ENCODE measurements at places on chromosomes 5 and 9.

GRCh38 chr5:140130949-140131733 lies 5.4 kb downstream of the IGIP start:
- H3K27me3 ChIP-seq = peaks cover 8% of the 10 kb centered on the region
- H3K4me1 ChIP-seq = no peaks in the 10 kb centered on the region
- no peak overlapping the region for H3K4me3 ChIP-seq
- no peak for DNase-seq
- H3K27ac ChIP-seq = no peak overlapping the region

DNA sequence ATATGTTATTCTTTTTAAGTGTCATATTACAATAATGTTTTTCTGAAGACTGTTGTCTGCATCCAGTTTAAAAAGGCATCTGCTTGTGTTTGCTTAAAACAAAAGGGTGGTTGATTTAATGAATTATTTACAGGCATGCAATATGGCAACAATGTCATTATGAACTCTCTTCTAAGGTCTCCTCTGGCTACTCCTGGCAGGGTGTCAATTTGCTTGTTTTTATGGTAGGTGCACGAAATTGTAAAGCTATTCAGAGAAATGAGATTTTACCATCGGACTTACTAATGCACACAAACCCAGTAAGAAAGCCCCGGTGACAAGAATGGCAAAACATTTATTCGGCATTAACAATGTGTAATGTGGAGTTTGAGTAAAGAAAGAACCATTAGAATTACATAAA lies 539.8 kb upstream of the ZNF608 start:
- H3K27me3 ChIP-seq = no peaks in the 10 kb centered on the region
- H3K4me1 ChIP-seq = peaks cover 17% of the 10 kb centered on the region
- DNase-seq = no peak
- no peak overlapping the region for H3K27ac ChIP-seq
- no peaks in the 10 kb centered on the region for H3K36me3 ChIP-seq
- no peak overlapping the region for H3K4me3 ChIP-seq

- peaks cover 65% of the 10 kb centered on the region for H3K27me3 ChIP-seq
- H3K4me3 ChIP-seq = no peak overlapping the region
- no peak overlapping the region for H3K27ac ChIP-seq
- peaks cover 12% of the 10 kb centered on the region for H3K4me1 ChIP-seq
- DNase-seq = no peak
These were observed 4.8 kb downstream of the RASGRF2 start for GRCh38 chr5:80964919-80965318.

GRCh38 chr5:20360263-20360662 lies 372.3 kb upstream of the CDH18 start:
- H3K4me3 ChIP-seq = no peak overlapping the region
- no peaks in the 10 kb centered on the region for H3K27me3 ChIP-seq
- no peak overlapping the region for H3K27ac ChIP-seq
- DNase-seq = no peak
- no peaks in the 10 kb centered on the region for H3K36me3 ChIP-seq

GRCh38 chr5:36417221-36417620 lies 115.5 kb upstream of the RANBP3L start:
- no peak for DNase-seq
- no peak overlapping the region for H3K4me3 ChIP-seq
- H3K36me3 ChIP-seq = no peaks in the 10 kb centered on the region
- no peaks in the 10 kb centered on the region for H3K4me1 ChIP-seq
- no peak overlapping the region for H3K27ac ChIP-seq

DNA sequence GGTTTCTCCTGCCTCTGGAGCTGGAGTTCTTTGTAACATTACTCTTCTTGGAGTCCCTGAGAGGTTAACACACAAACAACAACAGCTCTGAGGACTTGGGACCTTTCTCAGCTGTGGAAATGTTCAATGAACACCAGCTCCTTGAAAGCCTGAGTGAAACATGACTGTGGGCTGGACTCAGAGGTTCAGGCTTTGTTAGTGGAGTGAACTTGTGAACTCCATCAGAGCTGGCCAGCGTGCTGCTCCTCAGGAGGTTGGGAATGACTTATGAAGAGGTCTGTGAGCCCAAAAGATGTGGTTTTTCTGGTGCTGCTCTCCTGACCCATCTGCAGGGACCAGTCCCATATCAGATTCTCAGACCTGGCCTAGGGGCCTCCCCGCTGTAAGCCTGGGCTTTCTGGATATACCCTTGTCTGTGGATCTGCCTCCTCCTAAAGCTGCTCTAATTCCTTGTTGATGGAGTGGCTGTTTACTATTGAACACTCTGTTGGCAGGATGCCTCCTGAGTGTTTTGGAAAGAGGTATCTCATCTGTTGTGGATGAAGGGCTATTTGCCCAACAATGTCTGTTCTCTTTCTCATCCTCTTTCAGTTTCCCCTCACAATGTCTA lies 170.0 kb upstream of the GDNF start:
- H3K4me1 ChIP-seq = no peaks in the 10 kb centered on the region
- H3K27me3 ChIP-seq = peaks cover 6% of the 10 kb centered on the region
- no peak overlapping the region for H3K4me3 ChIP-seq
- H3K27ac ChIP-seq = no peak overlapping the region
- no peaks in the 10 kb centered on the region for H3K36me3 ChIP-seq

DNA sequence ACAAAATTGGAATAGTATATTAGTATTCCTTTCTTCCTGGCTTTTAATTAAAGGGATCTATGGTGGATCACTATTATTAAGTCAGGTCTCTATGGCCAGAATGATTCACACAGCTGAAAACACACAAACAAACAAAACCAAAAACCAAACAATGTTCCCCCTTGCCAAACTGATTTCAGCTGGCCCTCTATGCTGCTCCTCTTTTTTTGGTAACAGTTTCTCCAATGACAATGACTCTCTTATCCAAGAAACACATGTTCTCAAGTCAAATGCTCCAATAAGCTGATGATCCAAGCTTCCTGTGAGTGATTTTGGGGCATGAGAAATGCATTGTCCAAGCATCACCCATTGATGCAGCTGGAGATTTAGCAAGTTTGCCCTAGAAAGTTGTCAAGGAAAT lies 193.4 kb upstream of the TUT7 start:
- H3K4me1 ChIP-seq = peaks cover 28% of the 10 kb centered on the region
- no peaks in the 10 kb centered on the region for H3K36me3 ChIP-seq
- peak overlapping the region; percentile 92 for H3K27ac ChIP-seq
- no peak overlapping the region for H3K4me3 ChIP-seq
- H3K27me3 ChIP-seq = no peaks in the 10 kb centered on the region

GRCh38 chr5:125049721-125050702 lies 303.6 kb upstream of the ZNF608 start:
- H3K36me3 ChIP-seq = peaks cover 7% of the 10 kb centered on the region
- no peak for DNase-seq
- peaks cover 43% of the 10 kb centered on the region for H3K4me1 ChIP-seq
- H3K27ac ChIP-seq = no peak overlapping the region

- H3K27me3 ChIP-seq = no peaks in the 10 kb centered on the region
- no peaks in the 10 kb centered on the region for H3K36me3 ChIP-seq
- no peak for DNase-seq
- peaks cover 9% of the 10 kb centered on the region for H3K4me1 ChIP-seq
These were observed 128.1 kb upstream of the LMX1B start for GRCh38 chr9:126485662-126486061.

GRCh38 chr9:137388589-137389427 lies 34.2 kb downstream of the EXD3 start:
- no peaks in the 10 kb centered on the region for H3K36me3 ChIP-seq
- no peaks in the 10 kb centered on the region for H3K27me3 ChIP-seq
- peaks cover 12% of the 10 kb centered on the region for H3K4me1 ChIP-seq
- no peak overlapping the region for H3K4me3 ChIP-seq

GRCh38 chr5:157747766-157748700 lies 4.5 kb downstream of the LSM11 start:
- H3K36me3 ChIP-seq = peaks cover 2% of the 10 kb centered on the region
- DNase-seq = no peak
- no peak overlapping the region for H3K27ac ChIP-seq
- H3K4me1 ChIP-seq = peaks cover 29% of the 10 kb centered on the region

DNA sequence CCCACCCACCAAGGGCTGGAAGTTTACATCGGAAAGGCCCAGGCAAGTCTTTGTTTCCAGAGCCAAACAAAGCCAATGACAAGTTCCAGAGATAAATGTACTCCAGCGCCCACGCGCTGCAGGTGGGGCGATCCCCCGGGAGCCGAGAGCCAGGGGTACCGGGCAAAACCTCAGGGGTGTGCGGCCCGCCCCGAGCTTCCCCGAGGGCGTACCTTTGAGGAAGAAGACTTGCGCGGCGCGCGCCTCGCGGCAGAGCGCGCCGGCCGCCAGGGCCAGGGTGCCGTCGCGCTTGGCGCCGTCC lies 671 bp downstream of the DUSP1 start:
- DNase-seq = no peak
- peaks cover 4% of the 10 kb centered on the region for H3K27me3 ChIP-seq
- H3K4me3 ChIP-seq = peak overlapping the region; percentile 98
- peak overlapping the region; percentile 99 for H3K27ac ChIP-seq
- peaks cover 3% of the 10 kb centered on the region for H3K36me3 ChIP-seq
- H3K4me1 ChIP-seq = peaks cover 56% of the 10 kb centered on the region

DNA sequence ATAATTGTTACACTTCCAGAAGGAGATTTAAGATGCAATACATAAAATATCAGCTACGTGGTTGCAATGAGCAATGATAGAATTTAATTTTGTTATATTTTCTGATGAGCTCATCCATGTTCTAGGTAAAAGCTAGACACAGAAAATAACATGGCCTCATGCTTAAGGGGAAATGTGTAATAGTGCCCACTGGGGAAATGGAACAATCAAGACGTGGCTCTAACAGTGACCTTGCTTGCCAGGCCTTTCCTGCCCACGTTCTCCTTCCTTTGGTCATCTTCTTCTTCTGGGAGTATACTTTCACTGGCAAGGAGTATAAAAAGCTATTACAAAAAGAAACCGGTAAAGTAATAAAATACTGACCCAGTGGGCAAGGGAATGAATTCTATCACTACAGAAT lies 116.2 kb upstream of the TMEM161B start:
- DNase-seq = no peak
- no peak overlapping the region for H3K27ac ChIP-seq
- no peak overlapping the region for H3K4me3 ChIP-seq

GRCh38 chr5:154084062-154084639 lies 45.4 kb downstream of the MFAP3 start:
- no peak overlapping the region for H3K4me3 ChIP-seq
- H3K36me3 ChIP-seq = no peaks in the 10 kb centered on the region
- H3K27me3 ChIP-seq = no peaks in the 10 kb centered on the region
- no peak overlapping the region for H3K27ac ChIP-seq
- peaks cover 14% of the 10 kb centered on the region for H3K4me1 ChIP-seq
- DNase-seq = no peak

- no peaks in the 10 kb centered on the region for H3K36me3 ChIP-seq
- H3K4me3 ChIP-seq = peak overlapping the region; percentile 78
- DNase-seq = no peak
- H3K27me3 ChIP-seq = peaks cover 3% of the 10 kb centered on the region
- no peak overlapping the region for H3K27ac ChIP-seq
- H3K4me1 ChIP-seq = peaks cover 21% of the 10 kb centered on the region
These were observed 2.7 kb upstream of the HSPA4 start for GRCh38 chr5:133048993-133049725.
